ENCODE measurements at places on chromosomes 5 and 9.

- no peak for DNase-seq
Observed at GRCh38 chr9:27561685-27562084, 11.6 kb downstream of the C9orf72 start.

DNA sequence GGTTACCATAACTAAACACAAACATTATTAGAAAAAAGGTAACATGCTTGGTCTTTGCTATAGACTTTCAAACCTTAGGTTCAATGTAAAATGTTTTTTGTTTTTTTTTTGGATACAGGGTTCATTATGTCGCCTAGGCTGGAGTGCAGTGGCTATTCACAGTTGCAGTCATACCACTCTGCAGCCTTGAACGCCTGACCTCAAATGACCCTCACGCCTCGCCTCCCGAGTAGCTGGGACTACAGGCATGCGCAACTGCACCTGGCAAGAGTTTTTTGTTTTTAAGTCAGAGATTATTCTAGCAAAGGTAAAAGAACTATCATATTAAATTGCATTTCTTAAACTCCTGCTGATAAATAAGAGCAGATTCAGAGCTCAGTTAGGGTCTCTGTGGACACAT, 55.1 kb upstream of the NR5A1 start:
- DNase-seq, result no peak

DNA sequence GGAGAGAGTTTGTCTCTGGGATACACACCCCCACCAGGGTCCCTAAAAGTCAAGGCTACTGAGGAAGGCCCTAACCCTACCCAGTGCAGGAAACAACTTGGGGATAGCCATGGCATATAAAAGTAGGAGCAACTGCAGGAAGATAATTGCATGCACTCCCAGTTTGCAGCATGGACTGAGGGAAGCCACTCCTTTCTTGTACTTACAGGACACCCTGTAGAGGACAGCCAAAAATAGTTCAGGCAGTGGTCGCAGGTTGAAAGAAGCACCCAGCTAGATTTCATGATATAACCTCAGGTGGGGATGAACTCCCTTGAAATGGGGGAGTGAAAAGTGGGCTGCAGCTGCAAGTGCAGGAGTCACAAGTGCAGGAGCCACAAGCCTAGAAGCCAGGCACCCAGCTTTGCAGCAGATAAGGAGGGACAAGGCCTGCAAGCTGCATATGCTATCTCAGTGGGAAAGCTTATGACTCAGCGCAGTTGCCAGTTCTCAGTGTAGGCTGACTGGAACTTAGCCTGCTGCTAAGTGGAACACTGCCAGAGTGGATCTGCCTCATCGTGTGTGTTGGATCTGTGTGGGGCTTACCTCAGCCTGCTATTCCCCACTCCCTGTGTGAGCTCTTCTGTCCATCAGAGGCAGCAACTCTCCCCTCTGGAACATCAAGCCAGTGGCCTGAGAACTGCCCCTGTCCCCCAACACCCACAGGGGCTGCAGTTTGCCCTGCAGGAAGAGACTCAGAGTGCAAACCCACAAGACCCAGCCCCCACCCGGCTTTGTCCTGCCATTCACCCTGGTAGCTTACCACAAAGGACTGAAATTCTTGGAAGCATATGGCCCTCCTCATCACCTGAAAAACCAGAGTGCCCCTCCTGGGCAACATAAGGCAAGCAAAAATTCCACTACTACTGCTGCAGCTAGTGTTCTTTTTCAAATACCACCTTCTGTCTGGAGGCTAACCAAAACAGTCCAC, 42.7 kb downstream of the CYLC2 start:
- peak; percentile 0 for DNase-seq

DNA sequence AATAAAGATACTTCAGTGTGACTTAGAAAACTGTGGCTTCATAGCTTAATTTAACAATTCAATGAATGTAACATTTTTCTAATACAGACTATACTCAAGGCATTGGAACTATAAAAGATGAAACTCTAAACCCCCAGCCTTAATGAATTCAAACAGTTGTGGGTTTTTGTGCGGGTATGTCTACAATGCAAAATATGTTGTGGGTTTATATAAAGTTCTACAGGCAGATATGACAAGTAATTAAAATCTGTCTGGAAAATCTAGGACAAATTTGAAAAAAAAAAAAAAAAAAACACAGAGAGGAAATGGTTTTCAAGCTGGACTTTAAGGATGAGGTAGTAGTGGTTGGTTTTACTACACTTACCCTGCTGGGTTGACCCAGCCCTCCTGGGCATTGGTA, 467.5 kb upstream of the TLE4 start:
- no peak for DNase-seq

GRCh38 chr5:115345344-115345743, 48.9 kb upstream of the CCDC112 start:
- no peak for DNase-seq

- no peak for DNase-seq
Observed at GRCh38 chr5:79225026-79225425, 10.9 kb upstream of the JMY start.

- no peak for DNase-seq
Observed at GRCh38 chr5:81418606-81419005, 24.7 kb upstream of the ACOT12 start.

DNA sequence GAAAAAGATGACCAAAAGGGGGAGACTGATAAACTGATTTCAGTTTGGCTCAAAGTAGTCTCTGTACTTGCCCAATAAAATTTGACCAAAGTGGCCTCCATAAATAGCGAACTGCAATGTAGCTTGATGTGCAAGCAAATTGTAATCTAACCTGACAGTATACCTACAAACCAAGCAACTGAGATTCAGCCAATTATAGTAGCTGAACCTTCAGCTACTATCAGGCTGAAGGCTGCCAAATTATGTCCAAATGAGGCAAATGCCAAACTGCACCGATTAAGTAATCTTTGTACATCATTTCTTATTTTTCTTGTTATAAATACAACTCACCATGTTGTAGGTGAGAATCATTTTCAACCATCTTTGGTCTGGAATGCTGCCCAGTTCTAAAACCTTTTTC, 390.6 kb downstream of the CDH9 start:
- no peak for DNase-seq

- no peak for DNase-seq
Observed at GRCh38 chr5:117414926-117415325, 840.3 kb upstream of the SEMA6A start.

- no peak for DNase-seq
Observed at GRCh38 chr9:83431101-83432060, 106.8 kb downstream of the FRMD3 start.

DNA sequence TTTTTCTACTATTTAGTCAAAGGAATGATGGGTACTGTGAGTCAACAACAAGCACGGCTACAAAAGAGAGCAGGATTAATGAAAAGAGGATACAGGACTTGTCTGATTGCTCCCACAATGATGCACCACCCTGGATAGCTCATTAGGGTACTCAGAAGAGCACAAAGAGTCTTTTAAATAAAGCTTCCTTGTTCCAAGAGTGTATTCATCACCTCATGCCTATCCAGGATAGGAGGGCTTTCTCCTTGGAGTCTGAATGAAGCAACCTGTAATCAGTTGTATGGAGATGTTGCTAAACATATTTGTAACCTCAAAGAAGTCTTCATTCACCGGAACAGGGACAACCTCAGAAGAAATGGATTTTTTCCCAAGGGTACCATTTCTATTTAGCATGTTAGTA, 219.5 kb upstream of the TMEM161B start:
- no peak for DNase-seq

GRCh38 chr9:21556581-21557427, 74.7 kb upstream of the IFNE start:
- no peak for DNase-seq

DNA sequence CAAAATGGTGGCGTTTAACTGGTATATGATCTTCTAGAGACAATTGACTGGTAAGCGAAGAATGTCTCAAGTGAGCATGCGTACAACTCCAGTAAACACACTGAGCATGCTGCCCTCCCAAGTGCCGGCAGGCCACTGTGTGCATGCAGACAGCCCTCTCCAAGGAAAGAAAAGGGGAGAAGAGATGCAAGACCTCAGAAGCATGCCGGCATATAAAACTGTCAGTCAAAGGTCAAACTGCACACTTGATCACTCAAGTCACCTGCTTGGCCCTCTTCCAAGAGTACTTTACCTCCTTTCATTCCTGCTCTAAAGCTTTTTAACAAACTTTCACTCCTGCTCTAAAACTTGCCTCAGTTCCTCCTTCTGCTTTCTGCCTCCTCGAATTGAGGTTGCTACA, 910.2 kb downstream of the TAF11L14 start:
- DNase-seq, result no peak

GRCh38 chr9:137899551-137900360, 22.2 kb downstream of the CACNA1B start:
- no peak for DNase-seq

- DNase-seq, result no peak
Observed at GRCh38 chr9:16545639-16546038, 324.8 kb downstream of the BNC2 start.

All from stromal cell of bone marrow (primary cell).